Activated naive CD8-positive, alpha-beta T cell treated with anti-CD3 and anti-CD28 coated beads, Interleukin-2, amount 50 U/mL, for 24 hours (primary cell): ENCODE measurements at places on chromosomes 4 and X.

DNA sequence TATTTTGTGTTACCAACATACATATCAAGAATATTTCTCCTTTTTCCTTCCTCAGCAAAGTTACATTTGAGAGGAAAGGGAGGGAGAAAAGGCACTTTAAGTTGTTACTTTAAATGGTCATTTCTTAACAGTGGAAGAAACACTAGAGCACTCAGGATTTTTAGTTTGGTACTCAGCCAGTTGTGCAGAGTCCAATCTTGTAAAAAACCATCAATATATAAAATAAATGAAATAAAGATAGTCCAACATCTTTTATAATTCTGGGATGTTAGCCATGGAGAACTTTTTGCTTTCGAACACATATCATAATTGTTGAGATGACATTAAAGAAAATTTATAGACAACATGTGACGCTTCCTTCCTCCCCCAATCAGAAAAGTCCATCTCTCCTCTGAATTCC is 253.8 kb downstream of the QDPR start:
- no peak overlapping the region for H3K4me3 ChIP-seq
- no peak overlapping the region for H3K27ac ChIP-seq
- no peaks in the 10 kb centered on the region for H3K36me3 ChIP-seq
- peaks cover 8% of the 10 kb centered on the region for H3K4me1 ChIP-seq
- H3K27me3 ChIP-seq = no peaks in the 10 kb centered on the region
- DNase-seq = no peak

GRCh38 chrX:11407331-11408108 is 114.3 kb downstream of the AMELX start:
- H3K4me3 ChIP-seq = no peak overlapping the region
- H3K4me1 ChIP-seq = no peaks in the 10 kb centered on the region
- no peak for DNase-seq
- no peak overlapping the region for H3K27ac ChIP-seq

- no peak overlapping the region for H3K27ac ChIP-seq
- H3K27me3 ChIP-seq = peaks cover 2% of the 10 kb centered on the region
- H3K36me3 ChIP-seq = no peaks in the 10 kb centered on the region
- no peak overlapping the region for H3K4me3 ChIP-seq
Measured at GRCh38 chr4:17436750-17437090, 75.2 kb downstream of the QDPR start.

- H3K27me3 ChIP-seq = no peaks in the 10 kb centered on the region
- H3K4me1 ChIP-seq = no peaks in the 10 kb centered on the region
- H3K4me3 ChIP-seq = no peak overlapping the region
Measured at GRCh38 chrX:63664083-63664482, 120.9 kb downstream of the ARHGEF9 start.

DNA sequence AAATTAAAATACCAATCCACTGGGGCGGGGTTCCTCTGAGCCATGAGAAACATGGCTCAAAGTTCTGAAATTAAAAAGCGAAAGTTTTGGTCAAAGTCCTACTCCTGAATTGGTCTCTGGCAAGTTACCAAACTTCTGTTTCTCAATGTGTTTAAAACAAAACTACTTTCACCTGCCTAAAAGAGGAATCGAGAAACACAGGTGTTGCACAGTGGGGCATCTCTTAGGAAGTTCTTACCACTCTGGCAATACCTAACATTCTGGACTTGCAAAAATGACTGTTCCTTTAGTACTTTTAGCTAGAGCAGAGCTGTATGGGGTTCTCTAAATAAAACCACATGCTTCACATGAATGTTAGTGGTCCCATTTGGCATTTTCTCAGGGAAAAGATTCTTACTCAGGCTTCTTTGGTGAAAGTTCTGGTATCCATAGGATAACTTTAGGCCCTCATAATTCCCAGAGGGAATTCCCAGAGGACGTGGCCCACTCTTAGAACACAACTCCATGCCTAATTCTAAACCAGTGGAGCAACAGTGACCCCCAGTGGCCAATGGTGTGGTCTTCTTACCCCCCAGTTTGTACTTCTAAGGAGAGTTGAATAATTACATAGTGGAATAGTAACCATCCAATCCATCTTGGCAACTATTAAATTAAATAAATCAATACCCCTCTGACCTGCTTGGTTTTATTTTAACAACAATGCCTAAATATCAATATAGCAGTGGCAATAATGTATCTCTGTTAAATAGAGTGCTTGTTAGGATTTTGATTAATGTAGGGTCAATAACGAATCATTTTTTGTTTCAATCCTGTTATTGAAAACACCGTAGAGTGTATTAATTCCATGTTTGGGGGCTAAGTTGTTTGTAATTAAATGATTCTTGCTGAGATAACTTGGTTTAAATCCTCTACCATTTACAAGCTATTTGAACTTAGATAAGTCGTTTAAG is 21.9 kb downstream of the BMP3 start:
- no peaks in the 10 kb centered on the region for H3K36me3 ChIP-seq
- H3K4me3 ChIP-seq = no peak overlapping the region
- no peaks in the 10 kb centered on the region for H3K4me1 ChIP-seq
- DNase-seq = peak; percentile 58

GRCh38 chr4:25535701-25536473 is 119.8 kb upstream of the SLC34A2 start:
- peaks cover 5% of the 10 kb centered on the region for H3K27me3 ChIP-seq
- no peak for DNase-seq
- H3K4me1 ChIP-seq = no peaks in the 10 kb centered on the region

- peaks cover 15% of the 10 kb centered on the region for H3K4me1 ChIP-seq
- no peak overlapping the region for H3K27ac ChIP-seq
- peaks cover 19% of the 10 kb centered on the region for H3K36me3 ChIP-seq
Measured at GRCh38 chr4:6806924-6807626, 24.5 kb downstream of the KIAA0232 start.

- no peak overlapping the region for H3K4me3 ChIP-seq
- no peaks in the 10 kb centered on the region for H3K4me1 ChIP-seq
- DNase-seq = no peak
- no peaks in the 10 kb centered on the region for H3K36me3 ChIP-seq
- no peak overlapping the region for H3K27ac ChIP-seq
- no peaks in the 10 kb centered on the region for H3K27me3 ChIP-seq
Measured at GRCh38 chrX:14232688-14233087, 203.0 kb upstream of the GEMIN8 start.

DNA sequence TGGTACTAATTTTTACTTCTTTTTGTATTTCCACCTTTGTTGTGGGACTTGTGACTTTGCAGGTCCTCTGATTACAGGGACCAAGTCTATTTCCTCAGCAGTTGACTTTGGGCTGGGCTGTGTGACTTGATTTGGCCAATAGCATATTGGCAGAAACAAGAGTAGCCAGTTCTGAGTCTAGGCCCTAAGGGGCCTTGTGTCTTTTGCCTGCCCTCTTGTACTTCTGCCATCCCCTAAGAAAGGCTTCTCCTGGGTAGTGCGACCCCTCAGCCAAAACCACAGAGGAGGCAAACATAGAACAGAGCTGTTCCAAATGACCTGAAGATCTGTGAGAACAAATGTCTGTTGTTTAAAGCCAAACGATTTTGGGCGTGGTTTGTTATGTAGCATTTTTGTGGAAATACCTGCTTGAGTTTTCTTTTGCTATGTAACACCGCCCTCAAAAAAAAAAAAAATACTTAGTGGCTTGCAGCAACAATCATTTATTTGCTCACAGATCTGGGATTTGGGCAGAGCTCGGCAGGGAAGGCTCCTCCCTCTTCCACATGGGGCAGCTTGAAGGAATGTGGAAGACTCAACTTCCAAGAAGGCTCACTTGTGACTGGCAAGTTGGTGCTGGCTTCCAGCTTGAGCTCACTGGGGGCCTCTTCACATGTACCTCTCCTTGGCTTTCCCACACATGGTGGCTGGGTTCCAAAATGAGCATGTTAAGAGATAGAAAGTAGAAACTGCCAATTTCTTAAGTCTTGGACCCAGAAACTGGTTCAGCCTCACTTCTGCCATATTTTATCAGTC is 423.0 kb upstream of the CNKSR2 start:
- H3K4me3 ChIP-seq = no peak overlapping the region
- no peak overlapping the region for H3K27ac ChIP-seq
- H3K4me1 ChIP-seq = no peaks in the 10 kb centered on the region
- no peak for DNase-seq

GRCh38 chrX:119790977-119791436 is 423 bp downstream of the RPL39 start:
- peak; percentile 29 for DNase-seq
- H3K27me3 ChIP-seq = no peaks in the 10 kb centered on the region
- H3K4me3 ChIP-seq = peak overlapping the region; percentile 91
- H3K27ac ChIP-seq = peak overlapping the region; percentile 94
- peaks cover 31% of the 10 kb centered on the region for H3K4me1 ChIP-seq
- peaks cover 52% of the 10 kb centered on the region for H3K36me3 ChIP-seq

GRCh38 chr4:48047421-48047844 is 30.9 kb downstream of the NIPAL1 start:
- peak overlapping the region; percentile 65 for H3K4me3 ChIP-seq
- peak; percentile 87 for DNase-seq
- peaks cover 18% of the 10 kb centered on the region for H3K27me3 ChIP-seq
- H3K27ac ChIP-seq = peak overlapping the region; percentile 89
- no peaks in the 10 kb centered on the region for H3K36me3 ChIP-seq
- H3K4me1 ChIP-seq = peaks cover 80% of the 10 kb centered on the region
